ENCODE measurements at places on chromosomes 7 and 10.

- peak; percentile 16 for DNase-seq
Measured at GRCh38 chr10:43809211-43809930, 160.7 kb upstream of the ZNF32 start.

DNA sequence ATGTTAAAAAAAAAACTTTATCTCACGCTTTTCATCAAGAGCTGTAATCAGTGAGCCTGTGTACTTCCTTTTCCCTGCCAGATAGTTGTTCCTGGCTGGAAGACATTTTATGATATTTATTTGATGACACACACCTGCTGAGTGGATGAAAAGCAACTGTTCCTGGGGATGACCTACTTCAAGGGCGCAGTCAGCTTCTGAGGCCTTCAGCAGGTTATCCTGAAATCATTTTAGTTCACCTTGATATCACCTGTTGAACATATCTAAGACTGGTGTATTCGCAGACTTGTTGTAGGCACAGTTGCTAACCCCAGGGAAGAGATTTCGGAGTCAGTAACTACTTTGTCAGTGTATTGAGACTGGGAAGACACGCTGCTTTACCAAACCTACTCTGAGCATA lies 234.5 kb upstream of the TCF7L2 start:
- no peak for DNase-seq

DNA sequence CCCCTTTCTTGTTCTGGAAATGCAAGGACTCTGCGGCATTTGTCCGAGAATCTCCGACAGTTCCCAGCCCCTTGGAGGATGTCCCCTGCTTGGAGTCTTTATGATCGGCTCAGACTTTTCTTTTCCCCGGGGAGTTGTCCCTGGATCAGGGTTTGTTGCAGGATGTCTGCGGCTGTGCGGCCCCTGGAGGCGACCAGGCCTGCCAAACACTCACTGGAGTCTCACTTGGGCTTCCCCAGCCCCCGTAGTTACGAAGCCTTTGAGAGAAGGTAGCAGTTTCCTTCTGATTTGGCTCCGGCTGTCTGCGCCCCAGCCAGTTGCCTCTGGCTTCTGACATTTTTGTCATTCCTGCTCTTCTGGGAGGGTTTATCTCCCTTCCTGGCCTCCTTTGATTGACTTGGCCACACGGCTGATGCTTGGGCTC lies 16.1 kb downstream of the COL26A1 start:
- peak; percentile 84 for DNase-seq

GRCh38 chr7:137970253-137970975 lies 31.5 kb downstream of the CREB3L2 start:
- no peak for DNase-seq

- no peak for DNase-seq
Measured at GRCh38 chr7:96266580-96266979, 55.3 kb downstream of the SLC25A13 start.

DNA sequence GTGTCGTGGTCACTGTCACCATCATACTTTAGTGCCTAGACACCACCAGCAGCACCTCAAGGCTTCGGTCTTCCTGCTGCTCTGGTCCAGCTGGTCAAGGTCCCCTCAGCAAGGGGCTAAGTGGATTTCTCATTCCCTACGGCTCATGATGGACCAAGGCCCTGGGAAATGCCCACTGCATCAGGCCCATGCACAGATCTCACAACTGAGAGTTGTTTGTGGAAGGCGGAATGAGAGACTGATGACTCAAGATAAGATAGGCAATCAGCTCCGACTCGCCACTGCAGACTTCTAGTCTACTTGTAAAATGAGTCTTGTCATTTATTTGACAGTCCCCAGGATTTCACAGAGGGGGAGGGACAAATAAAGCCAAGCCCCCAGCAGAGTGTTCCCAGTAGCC lies 108.4 kb upstream of the TBX20 start:
- no peak for DNase-seq
